ENCODE measurements at places on chromosomes 6 and 20.

DNA sequence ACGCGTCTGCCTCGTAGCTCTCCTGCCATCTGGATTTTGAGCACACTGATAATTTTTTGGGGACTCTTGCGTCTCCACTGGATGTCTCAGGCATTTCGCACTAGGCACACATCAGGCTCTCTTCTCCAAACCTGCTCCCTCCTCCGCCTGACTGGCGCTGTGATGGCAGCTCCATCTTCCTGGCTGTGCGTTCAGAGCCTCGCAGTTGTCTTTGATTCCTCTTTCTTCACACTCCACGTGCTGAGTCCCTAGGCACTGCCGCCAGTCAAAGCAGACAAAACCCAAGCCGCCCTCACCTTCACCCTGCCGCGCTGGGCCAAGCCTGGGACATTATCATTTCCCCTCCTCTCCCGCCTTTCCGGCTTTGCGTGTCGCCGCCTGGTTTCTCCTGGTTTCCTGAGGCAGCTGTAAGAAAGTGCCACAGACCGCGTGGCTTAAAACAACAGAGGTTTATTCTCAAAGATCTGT, 778 bp downstream of the PSMG4 start:
- DNase-seq: no peak

GRCh38 chr6:52929321-52930164, 20.0 kb upstream of the GSTA3 start:
- DNase-seq: peak; percentile 29

DNA sequence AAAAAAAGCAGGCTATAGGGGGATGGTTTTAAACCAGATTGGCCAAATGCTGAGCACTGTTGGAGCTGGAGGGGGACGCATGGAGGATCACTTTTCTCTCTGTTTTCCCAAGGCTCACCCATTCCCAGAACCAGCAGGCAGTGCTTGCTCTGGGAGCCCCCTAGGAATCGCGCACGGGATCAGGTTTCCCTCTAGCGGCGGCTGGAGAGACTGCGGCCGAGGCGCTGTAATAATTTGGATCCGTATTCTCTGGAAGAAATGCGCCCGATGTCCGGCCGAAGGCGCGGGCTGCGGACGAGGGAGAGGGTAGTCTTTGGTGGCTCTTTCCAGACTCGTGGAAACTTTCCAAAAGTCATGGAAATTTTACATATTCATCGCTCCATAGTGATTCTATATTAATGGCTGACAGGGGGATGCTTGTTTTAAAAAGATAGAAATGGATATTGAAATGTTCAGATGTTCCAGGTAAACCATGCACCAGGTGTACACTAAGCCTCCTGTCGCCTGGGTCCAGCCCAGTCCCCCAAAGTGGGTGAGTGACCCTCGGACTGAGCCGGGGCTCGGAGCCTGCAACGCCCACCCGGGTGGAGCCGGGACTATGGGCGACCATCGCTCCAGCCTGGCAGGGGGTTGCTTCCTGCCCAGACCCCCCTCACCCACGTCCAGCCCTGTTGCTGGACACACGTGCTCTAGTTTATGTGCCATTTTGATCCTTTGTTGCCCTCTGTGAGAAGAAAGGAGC, 78.7 kb upstream of the PHACTR3 start:
- no peak for DNase-seq

DNA sequence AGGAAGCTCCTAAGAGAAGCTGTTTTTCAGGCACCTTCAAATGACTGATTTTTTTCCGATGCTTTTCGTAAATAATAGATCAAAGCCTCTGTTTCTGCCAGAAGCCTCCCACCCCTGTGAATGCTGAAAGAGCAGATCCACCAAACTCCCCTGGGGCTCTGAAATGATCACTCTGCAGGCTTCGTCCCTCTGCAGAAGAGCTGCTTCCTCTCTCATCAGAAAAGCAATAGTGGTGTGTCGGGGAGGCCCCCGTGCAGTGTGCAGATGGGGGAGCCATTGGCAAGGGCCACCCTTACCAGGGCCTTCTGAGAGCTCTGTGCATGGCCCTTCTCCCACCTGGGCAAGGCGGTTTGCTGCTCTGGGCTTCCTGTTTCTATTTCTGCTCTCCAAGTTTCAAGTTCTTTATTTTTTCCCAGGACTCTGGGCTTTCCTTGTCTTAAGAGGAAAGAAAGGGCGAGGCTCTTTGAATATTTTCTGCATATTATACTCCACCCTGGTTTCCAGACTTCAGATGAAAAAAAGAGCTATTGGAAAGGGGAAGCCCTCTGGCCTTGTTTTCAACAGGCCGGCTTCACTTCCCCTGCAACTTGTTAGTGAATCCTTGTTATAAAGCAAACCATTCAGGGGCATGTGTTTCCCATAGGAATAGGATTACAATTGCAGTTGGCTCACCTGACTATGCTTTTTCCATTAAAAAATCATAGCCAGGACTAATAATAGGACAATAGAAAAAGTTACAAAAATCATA, 155.2 kb downstream of the TTLL2 start:
- no peak for DNase-seq

- no peak for DNase-seq
Observed at GRCh38 chr6:88490195-88490907, 324.2 kb upstream of the CNR1 start.

DNA sequence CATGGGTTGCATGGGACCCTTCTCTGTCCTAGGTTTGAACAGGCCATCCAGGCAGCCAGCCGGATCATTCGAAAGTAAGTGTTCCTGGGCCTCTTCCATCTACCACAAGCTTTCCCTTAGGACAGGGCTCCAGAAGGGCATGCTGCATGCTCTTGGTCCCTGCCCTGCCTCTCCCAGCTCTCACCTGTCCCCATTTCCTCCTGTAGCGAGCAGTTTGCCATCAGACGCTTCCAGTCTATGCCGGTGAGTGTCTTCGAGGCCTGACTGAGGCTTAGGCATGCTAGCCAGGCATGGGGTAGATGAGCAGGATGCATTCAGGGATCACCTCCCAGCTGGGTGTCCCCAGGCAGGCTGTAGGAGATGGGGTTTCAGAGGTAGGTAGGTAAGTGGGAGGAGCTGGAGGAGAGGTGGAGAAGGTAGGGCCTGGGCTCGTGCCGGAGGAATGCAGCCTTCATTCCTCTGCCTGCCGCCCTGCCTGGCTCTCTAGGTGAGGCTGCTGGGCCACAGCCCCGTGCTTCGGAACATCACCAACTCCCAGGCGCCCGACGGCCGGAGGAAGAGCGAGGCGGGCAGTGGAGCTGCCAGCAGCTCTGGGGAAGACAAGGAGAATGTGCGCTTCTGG, 4.3 kb downstream of the CDC25B start:
- DNase-seq: no peak

GRCh38 chr20:6708010-6708409, 59.5 kb upstream of the BMP2 start:
- DNase-seq: peak; percentile 57

GRCh38 chr6:36546920-36547645, at the start of gene STK38:
Gene STK38, minus strand, starts transcription at chr6:36547479. Its CDS starts 7,277 bp downstream, at chr6:36540202.
- DNase-seq: peak; percentile 46

DNA sequence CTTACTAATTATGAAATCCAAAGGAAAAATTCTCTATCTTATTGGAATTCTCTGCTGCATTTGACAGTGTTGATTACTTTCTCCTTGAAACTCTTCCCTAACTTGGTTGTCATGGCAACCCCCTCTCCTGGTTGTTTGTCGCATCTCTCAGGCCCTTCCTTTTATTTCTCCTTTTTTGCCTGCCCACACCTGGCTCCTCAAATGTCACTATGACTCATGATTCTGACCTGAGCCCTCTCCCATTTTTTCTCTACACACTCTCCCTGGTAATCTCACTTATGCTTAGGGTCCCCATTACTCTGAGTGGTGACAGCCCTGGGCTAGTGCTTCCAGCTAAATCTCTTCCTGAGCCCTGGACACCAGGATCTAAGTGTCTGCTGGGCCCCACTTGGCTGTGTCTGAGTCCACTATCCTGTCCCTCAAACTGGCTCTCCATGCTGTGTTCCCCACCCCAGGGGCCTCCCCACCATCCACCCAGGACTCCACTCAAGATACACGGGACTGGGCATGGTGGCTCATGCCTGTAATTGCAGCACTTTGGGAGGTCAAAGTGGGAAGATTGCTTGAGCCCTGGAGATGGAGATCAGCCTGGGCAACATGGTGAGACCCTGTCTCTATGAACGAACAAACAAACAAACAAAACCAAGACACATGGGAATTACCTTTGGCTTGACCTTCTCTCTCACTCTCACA, 16.5 kb upstream of the NNAT start:
- no peak for DNase-seq

Measured in pulmonary artery endothelial cell (primary cell).